Immature natural killer cell (primary cell): ENCODE measurements at places on chromosomes 3 and 15. TPM values are rescaled to one million over a fixed set of nuclear protein-coding genes. Genes with fewer than 3 reads are reported as not detected.

The SEMA3G gene
- not detected for polyA plus RNA-seq

The RASGRF1 gene
- polyA plus RNA-seq = not detected

The DUOXA2 gene
- not detected for polyA plus RNA-seq

The TMEM207 gene
- polyA plus RNA-seq = not detected

DNA sequence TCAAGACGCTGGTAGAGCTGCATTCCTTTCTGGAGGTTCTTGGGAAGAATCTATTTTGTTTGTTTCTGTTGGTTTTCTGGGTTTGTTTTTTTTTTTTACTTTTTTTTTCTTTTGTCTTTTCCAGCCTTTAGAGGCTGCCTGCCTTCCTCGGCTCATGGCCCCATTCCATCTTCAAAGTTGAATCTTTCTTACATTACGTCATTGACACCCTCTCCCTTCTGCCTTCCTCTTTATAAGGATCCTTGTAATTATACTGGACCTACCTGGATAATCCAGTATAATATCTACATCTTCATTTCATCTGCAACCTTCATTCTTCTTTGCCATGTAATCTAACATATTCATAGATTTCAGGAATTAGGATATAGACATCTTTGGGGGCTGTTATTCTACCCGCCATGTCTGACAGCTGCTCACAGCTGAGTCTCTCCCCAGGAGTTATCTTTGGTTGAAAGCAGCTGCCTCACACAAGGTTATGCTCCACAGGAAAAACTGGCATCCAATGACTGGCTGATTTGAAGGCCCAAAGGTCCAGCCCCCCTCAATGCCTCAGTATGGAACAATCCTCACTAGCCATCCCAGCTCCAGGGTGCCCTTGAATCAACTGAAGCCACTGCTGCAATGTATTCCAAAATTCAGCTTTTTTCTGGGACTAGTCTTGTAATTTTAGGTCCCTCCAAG, 38.4 kb upstream of the THBS1 start:
- H3K36me3 ChIP-seq = peaks cover 9% of the 10 kb centered on the region
- peaks cover 4% of the 10 kb centered on the region for H3K27me3 ChIP-seq
- H3K4me1 ChIP-seq = no peaks in the 10 kb centered on the region
- no peak overlapping the region for H3K4me3 ChIP-seq

DNA sequence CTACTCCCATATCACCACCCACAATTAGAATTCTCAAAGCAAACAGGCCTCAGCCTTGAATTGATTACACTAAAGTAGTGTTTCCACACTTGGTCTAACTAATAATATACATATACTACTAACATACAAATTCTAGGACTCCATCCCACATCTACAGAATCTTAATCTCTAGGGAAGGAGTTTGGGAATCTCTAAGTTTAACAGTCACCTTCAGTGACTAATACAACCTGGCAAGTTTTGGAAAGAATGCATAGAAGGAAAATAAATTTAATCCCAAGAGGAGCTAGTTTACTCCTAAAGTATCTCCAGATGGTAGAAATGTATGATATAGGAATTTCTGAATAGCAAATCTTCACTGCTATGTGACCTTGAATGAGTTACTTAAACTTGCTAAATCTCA, 9.1 kb downstream of the CLPX start:
- H3K27me3 ChIP-seq = no peaks in the 10 kb centered on the region
- H3K27ac ChIP-seq = no peak overlapping the region
- peaks cover 3% of the 10 kb centered on the region for H3K36me3 ChIP-seq
- H3K4me1 ChIP-seq = peaks cover 2% of the 10 kb centered on the region

DNA sequence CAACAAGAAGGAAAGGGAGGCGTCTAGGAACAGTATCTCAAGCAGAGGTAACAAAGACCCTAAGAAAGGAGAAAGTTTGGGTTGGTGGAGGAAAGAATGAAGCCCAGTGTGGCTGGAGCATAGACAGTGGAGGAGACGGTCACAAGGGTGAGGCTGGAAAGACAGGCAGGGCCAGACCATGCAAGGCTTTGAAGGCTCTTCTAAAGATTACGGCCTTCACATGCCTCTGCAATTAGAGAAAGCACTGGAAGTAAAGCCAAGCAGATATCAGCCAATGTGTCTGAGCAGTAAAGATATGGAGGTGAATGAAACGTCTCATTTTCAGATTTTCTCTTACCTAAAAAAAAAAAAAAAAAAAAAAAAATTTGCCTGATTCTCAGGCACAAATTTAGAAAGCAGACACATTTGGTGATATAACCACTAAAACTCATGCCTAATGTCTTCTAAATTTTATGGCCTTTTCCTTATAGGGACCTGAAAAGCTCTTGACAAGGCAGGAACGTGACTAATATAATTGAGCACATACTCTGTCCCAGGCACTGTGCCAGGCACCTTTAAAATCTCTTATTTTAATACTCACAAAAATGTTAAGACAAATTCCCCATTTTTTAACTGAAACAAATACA, 184.1 kb downstream of the MECOM start:
- H3K27ac ChIP-seq = no peak overlapping the region
- H3K27me3 ChIP-seq = peaks cover 2% of the 10 kb centered on the region
- DNase-seq = no peak
- H3K36me3 ChIP-seq = no peaks in the 10 kb centered on the region

GRCh38 chr15:70387993-70388392, 290.3 kb upstream of the TLE3 start:
- peaks cover 2% of the 10 kb centered on the region for H3K27me3 ChIP-seq
- no peaks in the 10 kb centered on the region for H3K36me3 ChIP-seq
- no peak overlapping the region for H3K27ac ChIP-seq
- no peaks in the 10 kb centered on the region for H3K4me1 ChIP-seq
- H3K4me3 ChIP-seq = no peak overlapping the region

DNA sequence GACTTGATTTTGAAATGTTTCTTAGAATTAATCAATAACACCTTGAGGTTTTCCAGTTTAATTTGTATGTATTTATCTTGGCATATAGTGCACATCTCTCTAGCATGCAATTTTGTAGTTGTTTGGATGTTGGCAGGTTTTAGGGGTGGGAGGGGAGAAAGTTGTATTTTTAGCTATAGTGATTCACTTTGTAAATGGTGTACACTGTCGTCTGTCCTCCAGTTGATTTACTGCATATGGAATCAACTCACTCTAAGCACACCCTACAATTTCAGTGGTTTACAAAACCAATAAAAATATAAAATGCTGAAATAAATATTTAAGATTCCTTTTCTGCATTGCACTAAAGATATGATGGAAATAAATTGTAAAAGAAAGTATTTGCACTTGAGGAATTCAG, 199.1 kb downstream of the CDIN1 start:
- H3K27me3 ChIP-seq = peaks cover 2% of the 10 kb centered on the region
- no peak overlapping the region for H3K4me3 ChIP-seq
- H3K4me1 ChIP-seq = peaks cover 2% of the 10 kb centered on the region
- H3K36me3 ChIP-seq = peaks cover 5% of the 10 kb centered on the region
- H3K27ac ChIP-seq = no peak overlapping the region

DNA sequence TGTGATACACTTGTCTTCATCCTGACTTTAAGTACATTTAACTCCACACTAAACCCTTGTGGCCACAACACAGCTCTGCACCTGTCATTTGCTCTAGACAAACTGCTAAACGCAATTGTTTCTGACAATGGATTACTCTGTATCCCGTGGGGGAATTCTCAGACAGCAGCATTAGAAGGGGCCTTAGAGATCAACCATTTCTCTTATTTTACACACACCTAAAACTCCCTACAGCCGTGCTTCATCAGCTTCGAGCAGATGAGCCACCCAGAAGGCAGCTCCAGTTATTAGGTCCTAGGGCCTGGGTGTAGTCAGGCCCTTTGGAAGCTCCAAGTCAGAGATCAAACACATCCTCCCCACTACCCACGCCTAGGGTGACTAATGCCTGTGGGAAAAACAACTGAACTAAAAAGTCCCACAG, 1.3 kb upstream of the IL12A start:
- DNase-seq = no peak
- H3K36me3 ChIP-seq = no peaks in the 10 kb centered on the region
- peaks cover 20% of the 10 kb centered on the region for H3K4me1 ChIP-seq
- peaks cover 5% of the 10 kb centered on the region for H3K27me3 ChIP-seq
- H3K4me3 ChIP-seq = peak overlapping the region; percentile 91
- H3K27ac ChIP-seq = no peak overlapping the region

- peaks cover 41% of the 10 kb centered on the region for H3K4me1 ChIP-seq
- H3K27me3 ChIP-seq = no peaks in the 10 kb centered on the region
- H3K27ac ChIP-seq = no peak overlapping the region
- no peak for DNase-seq
Measured at GRCh38 chr15:33124811-33125210, 69.7 kb downstream of the FMN1 start.

DNA sequence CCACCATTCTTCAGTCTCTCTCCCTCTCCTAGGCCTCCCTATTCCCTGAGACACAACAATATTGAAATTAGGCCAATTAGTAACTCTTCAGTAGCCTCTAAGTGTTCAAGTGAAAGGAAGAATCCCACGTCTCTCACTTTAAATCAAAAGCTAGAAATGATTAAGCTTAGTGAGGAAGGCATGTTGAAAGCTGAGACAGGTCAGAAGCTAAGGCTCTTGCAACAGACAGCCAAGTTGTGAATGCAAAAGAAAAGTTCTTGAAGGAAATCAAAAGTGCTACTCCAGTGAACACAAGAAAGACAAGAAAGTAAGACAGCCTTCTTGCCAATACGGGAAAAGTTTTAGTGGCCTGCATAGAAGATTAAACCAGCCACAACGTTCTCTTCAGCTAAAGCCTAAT, 41.3 kb downstream of the PPM1L start:
- DNase-seq = no peak
- peaks cover 96% of the 10 kb centered on the region for H3K4me1 ChIP-seq
- peaks cover 3% of the 10 kb centered on the region for H3K36me3 ChIP-seq
- no peaks in the 10 kb centered on the region for H3K27me3 ChIP-seq
- H3K4me3 ChIP-seq = no peak overlapping the region
- peak overlapping the region; percentile 20 for H3K27ac ChIP-seq

GRCh38 chr3:138441742-138442141, 7.3 kb downstream of the ESYT3 start:
- H3K27ac ChIP-seq = no peak overlapping the region
- H3K27me3 ChIP-seq = no peaks in the 10 kb centered on the region
- no peaks in the 10 kb centered on the region for H3K36me3 ChIP-seq
- no peaks in the 10 kb centered on the region for H3K4me1 ChIP-seq

DNA sequence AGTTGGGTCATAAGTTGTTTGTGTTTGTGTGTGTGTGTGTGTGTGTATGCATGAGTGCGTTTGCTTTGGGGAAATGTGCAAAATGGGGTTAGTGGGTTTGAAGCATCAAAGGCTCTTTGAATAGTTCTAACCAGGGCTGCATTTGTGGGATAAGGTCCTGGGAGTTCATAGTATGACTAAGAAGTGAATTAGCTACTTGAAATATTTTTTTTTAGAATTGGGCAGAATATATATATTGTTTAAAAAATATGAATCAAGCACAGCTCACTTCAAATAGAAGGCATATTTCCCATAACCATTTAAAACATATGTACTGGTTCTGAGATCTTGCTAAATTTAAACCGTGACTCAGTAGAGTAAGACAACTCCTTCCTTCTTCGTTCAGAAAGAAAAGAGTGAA, 43.1 kb downstream of the IGF2BP2 start:
- peaks cover 2% of the 10 kb centered on the region for H3K27me3 ChIP-seq
- no peaks in the 10 kb centered on the region for H3K36me3 ChIP-seq
- H3K4me3 ChIP-seq = no peak overlapping the region
- DNase-seq = no peak

DNA sequence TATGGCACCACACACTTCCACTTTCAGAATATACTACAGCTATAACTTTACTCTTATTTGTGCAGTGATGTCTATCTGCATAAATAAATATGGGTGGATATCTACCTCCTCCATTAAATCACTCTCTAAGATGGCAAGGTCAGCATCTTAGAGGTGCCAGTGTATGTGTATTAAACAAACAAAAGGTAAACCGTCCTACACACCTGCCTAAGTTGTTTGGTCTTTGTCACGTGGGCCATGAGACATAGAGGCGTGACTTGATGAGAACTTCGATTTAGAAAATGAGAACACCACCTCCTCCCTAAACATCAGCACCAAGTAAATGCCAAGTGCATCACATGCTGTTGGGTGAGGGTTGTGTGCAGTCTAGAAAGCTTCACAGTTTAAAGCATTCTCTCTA, 310.6 kb downstream of the GRM7 start:
- H3K4me1 ChIP-seq = no peaks in the 10 kb centered on the region
- H3K27me3 ChIP-seq = no peaks in the 10 kb centered on the region
- H3K36me3 ChIP-seq = no peaks in the 10 kb centered on the region
- H3K4me3 ChIP-seq = no peak overlapping the region
- no peak for DNase-seq
- H3K27ac ChIP-seq = no peak overlapping the region

DNA sequence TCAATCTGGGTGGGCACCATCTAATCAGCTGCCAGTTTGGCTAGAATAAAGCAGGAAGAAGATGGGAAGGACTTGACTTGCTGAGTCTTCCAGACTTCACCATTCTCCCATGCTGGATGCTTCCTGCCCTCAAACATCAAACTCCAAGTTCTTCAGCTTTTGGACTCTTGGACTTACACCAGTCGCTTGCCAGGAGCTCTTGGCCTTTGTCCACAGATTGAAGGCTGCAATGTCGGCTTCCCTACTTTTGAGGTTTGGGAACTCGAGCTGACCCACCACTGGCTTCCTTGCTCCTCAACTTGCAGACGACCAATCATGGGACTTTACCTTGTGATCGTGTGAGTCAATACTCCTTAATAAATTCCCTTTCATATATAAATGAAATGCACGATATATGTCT, 8.6 kb upstream of the LIPC start:
- no peaks in the 10 kb centered on the region for H3K4me1 ChIP-seq
- peaks cover 4% of the 10 kb centered on the region for H3K36me3 ChIP-seq
- DNase-seq = no peak
- no peak overlapping the region for H3K4me3 ChIP-seq
- peaks cover 1% of the 10 kb centered on the region for H3K27me3 ChIP-seq

- H3K36me3 ChIP-seq = no peaks in the 10 kb centered on the region
- peak overlapping the region; percentile 78 for H3K4me3 ChIP-seq
- peaks cover 5% of the 10 kb centered on the region for H3K27me3 ChIP-seq
- H3K27ac ChIP-seq = peak overlapping the region; percentile 56
Measured at GRCh38 chr3:128846486-128846891, 32.9 kb upstream of the ACAD9 start.

GRCh38 chr3:129324855-129325254, 46.2 kb downstream of the HMCES start:
- no peak overlapping the region for H3K4me3 ChIP-seq
- no peak for DNase-seq
- H3K27me3 ChIP-seq = no peaks in the 10 kb centered on the region

- peaks cover 2% of the 10 kb centered on the region for H3K27me3 ChIP-seq
- H3K36me3 ChIP-seq = no peaks in the 10 kb centered on the region
- no peak overlapping the region for H3K4me3 ChIP-seq
- no peaks in the 10 kb centered on the region for H3K4me1 ChIP-seq
Measured at GRCh38 chr15:101528917-101529299, 39.4 kb upstream of the PCSK6 start.

DNA sequence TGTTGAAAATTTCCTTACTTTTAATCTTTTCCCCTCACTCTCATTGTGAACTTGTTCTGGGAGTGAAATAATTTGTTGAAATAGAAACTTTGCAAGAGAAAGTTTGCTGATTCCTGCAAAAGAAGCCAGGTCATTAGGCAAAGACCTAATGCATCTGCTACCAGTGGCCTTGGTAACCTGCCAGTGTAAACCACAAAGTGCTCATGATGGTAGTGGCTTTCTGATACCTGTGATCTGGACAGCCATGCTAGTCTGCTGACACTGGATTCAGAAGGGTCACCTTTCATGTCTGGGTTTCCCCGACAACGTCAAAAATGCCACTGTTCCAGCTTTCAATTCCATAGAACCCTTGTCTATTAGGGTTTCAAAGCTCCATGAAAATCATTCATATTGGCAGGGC, 123.7 kb upstream of the MCTP2 start:
- H3K27ac ChIP-seq = no peak overlapping the region
- no peaks in the 10 kb centered on the region for H3K4me1 ChIP-seq
- H3K4me3 ChIP-seq = no peak overlapping the region
- no peaks in the 10 kb centered on the region for H3K27me3 ChIP-seq
- H3K36me3 ChIP-seq = no peaks in the 10 kb centered on the region
